ENCODE measurements at places on chromosomes 12 and 14. TPM values are rescaled to one million over a fixed set of nuclear protein-coding genes. Genes with fewer than 3 reads are reported as not detected.

Gene MEG3
- total RNA-seq = 0.21 TPM

Gene PTPRR
- total RNA-seq = not detected

Gene PTHLH
- total RNA-seq = not detected

Gene FOXM1
- total RNA-seq = 1.0 TPM

Gene B4GALNT1
- not detected for total RNA-seq

Gene MYBPC1
- total RNA-seq = not detected

Gene SLC17A8
- not detected for total RNA-seq

Gene GXYLT1
- total RNA-seq = 7.7 TPM

Gene CCDC196
- not detected for total RNA-seq

Gene GLT1D1
- total RNA-seq = 1.2 TPM

Gene GPR132
- 43.4 TPM for total RNA-seq

Gene DEGS2
- total RNA-seq = not detected

Gene PDE3A
- 2.8 TPM for total RNA-seq

Gene SRGAP1
- 0.05 TPM for total RNA-seq

Gene OTOGL
- total RNA-seq = not detected

Gene PAX9
- not detected for total RNA-seq

Gene ART4
- not detected for total RNA-seq

Gene GLIPR1L2
- 0.50 TPM for total RNA-seq

Gene ADCY4
- total RNA-seq = 7.9 TPM

Gene TAS2R31
- 3.4 TPM for total RNA-seq

Gene FGF6
- not detected for total RNA-seq

Gene GUCY2C
- total RNA-seq = not detected

Gene EML1
- total RNA-seq = not detected

Gene SERPINA10
- not detected for total RNA-seq

Gene CCDC38
- total RNA-seq = not detected

Gene DEPDC4
- not detected for total RNA-seq

Gene KRT77
- total RNA-seq = not detected

Gene FBXO21
- total RNA-seq = 65.5 TPM

Gene ADAM21
- not detected for total RNA-seq

Gene KLRC1
- not detected for total RNA-seq

Gene CMA1
- total RNA-seq = not detected

Gene CD163L1
- 0.08 TPM for total RNA-seq

Gene CAPS2
- 1.1 TPM for total RNA-seq

Gene NRDE2
- total RNA-seq = 21.5 TPM

Gene FGF23
- total RNA-seq = not detected

Gene CELA1
- total RNA-seq = not detected

Gene PIWIL1
- not detected for total RNA-seq

Gene HOXC6
- not detected for total RNA-seq

Gene IL26
- 0.52 TPM for total RNA-seq

Gene C3AR1
- 3.9 TPM for total RNA-seq

Gene BDKRB2
- not detected for total RNA-seq

Gene NUAK1
- total RNA-seq = not detected

Gene SERPINA4
- not detected for total RNA-seq

Gene ERP27
- 14.9 TPM for total RNA-seq

Gene WNT1
- total RNA-seq = 2.3 TPM

Gene KERA
- total RNA-seq = not detected

Gene LIN7A
- total RNA-seq = 0.22 TPM

Gene ZNF891
- 4.0 TPM for total RNA-seq

Gene PLD4
- total RNA-seq = 4.0 TPM

Gene PTGER2
- 40.5 TPM for total RNA-seq

Gene ACSM4
- total RNA-seq = not detected

Gene GPR84
- 0.99 TPM for total RNA-seq

Gene RNASE7
- total RNA-seq = not detected
